ENCODE measurements at places on chromosomes 5 and 9.
A peak's percentile ranks its signal among the peaks of the same experiment; 100 is the strongest.

- DNase-seq: peak; percentile 89
Observed at GRCh38 chr9:136655536-136656182, 7.1 kb upstream of the EGFL7 start.

- DNase-seq: no peak
Observed at GRCh38 chr9:1001838-1002237, 25.4 kb downstream of the DMRT3 start.

DNA sequence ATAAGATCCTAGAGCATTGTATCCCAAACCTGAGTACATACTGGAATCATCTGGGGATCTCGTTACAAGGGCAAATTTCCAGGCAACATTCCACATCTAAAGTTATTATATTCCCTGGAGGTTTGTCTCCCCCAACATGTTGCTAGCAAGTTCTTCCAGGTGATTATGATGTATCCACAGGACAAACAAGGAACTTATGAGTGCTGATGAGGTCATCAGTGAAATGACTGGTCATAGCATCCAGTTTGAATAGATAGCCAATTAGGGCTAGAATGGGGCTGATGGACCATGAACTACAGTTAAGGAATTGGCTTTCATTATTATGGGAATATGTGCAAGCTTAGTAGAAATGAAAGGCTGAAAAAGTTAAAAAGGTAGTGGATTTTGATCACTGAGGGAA is 115.2 kb downstream of the CWC27 start:
- DNase-seq: no peak

DNA sequence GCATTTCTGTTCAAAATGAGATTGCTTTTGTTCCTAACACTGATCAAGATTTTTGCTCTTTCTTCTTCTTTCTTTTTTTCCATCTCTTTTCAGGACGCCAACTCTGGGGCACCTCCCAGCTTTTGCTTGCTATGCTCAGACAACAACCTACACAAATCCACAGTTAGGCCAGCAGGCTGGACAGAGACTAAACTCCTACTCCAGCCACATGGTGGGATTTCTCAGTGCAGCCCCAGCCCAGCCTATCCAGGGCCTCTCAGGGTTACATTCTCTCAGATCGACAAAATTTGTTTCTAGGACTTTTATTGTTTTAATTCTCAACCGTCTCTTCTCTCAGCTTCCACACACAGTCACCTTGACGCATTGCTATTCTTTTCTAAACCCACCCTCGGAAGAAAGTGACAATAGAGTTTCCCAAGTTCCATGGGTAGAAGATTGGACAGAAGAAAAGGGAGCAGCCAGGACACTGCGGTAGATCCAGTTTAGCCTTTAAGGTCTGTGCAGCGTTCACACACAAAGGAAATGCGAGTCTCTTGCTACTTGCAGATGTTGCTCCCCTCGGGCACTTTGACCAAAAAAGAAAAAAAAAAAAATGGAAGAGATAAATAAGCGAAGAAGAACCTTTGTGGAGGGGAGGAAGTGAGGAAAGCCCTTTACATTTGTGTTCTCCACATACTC is 588.6 kb upstream of the GRAMD2B start:
- DNase-seq: no peak

- no peak for DNase-seq
Observed at GRCh38 chr9:37229882-37230482, 109.6 kb downstream of the ZCCHC7 start.

- no peak for DNase-seq
Observed at GRCh38 chr5:176700239-176700847, 53.1 kb downstream of the TSPAN17 start.

DNA sequence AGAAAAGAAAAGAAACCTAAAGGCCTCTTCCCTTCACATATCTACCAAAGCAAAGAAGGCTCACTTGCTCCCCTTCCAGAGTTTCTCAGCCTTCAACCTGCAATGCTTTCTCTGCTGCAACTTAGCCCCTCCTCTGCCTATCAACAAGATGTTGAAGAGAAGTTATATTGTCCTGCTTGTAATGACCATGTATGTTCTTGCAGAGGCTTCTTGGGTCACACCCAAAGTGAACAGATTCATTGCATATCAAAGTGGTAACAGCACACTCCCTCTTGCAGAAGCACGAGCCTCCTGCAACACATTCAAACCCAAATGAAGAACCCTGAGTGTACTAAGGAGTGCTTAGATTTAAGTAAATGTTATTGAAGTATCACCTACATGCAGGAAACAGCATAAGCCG is 494.3 kb downstream of the NTRK2 start:
- no peak for DNase-seq

DNA sequence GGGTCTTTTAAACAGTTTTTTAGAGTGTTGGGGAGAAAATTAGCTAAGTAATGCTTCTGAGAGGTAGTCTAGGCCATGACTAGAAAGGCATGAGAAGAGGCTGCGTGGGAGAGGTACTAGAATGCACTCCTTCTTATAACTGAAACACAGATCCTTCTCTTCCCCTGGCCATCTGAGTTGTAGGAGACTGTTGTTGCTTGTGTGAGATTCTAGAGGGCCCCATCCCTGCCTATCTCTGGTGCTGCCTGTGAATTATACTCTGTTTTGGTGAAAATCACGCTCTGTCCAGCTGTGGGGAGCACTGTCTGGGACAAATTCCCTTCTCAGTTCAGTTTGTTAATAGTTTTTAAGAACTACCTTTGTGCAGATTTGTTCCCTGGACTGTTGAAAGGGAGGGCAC is 37.5 kb downstream of the MAP1B start:
- DNase-seq: no peak
